ENCODE measurements at places on chromosomes 1 and 21.

DNA sequence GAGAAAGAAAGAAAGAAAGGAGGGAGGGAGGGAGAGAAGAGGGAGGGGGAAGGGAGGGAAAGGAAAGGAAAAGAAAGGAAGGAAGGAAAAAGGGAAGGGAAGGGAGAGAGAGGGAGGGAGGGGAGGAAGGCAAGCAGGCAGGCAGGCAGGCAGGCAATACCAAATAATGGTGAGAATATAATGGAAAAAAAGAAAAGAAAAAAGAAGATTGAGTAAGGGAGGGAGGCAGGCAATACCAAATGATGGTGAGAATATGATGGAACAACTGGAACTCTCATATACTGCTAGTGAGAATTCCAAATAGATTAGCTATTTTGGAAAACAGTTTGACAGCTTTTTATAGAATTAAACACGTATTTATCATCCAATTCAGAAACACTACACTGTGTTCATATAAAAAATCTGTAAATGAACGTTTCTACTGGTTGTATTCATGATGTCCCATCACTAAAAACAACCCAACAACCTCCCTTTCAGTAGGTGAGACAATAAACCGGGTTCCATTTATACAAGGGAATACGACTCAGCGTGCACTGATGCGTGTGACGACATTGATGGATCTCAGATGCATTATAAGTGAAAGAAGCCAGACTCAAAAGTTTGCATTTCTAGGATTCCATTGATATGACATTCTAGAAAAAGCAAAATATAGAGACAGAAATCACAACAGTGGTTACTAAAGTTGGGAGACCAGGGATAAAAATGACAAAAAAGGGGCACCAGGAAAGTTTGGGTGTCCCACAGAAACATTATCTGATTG lies 226.4 kb downstream of the DSCAM start:
- DNase-seq, result no peak

DNA sequence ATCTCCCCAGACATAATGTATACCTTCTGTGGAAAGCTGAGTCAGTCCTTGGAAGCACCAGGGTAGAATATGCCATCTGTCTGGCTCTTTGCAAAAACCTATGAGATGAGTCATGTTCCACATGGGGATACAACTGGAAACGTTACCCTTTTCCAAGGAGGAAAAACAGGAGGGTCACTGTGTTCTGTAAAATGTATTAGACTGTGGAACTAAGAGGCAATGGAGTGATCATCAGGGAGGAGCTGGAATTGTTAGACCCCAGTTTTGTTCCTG lies 16.1 kb upstream of the PSMD4 start:
- DNase-seq, result no peak

- DNase-seq, result no peak
These were observed 66.6 kb upstream of the RHOU start for GRCh38 chr1:228668553-228669241.

DNA sequence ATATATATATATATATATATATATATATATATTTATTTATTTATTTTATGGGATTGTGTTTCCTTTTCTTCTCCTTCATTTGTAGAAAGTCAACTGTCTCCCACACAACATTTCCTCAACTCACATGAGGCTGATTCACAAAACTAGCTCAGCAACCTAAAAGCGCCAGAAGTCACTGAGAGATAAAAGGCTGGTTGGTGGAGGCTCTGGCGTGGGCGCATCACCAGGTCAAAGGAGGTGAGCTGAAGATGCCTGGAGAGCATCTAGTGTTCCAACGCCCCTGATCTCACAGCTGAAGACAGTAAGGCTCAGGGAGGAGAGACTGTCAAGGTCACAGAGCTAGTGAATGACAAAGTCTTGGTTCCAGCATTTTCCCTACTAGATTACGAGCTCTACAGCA lies 78.0 kb downstream of the HLCS start:
- DNase-seq, result no peak

DNA sequence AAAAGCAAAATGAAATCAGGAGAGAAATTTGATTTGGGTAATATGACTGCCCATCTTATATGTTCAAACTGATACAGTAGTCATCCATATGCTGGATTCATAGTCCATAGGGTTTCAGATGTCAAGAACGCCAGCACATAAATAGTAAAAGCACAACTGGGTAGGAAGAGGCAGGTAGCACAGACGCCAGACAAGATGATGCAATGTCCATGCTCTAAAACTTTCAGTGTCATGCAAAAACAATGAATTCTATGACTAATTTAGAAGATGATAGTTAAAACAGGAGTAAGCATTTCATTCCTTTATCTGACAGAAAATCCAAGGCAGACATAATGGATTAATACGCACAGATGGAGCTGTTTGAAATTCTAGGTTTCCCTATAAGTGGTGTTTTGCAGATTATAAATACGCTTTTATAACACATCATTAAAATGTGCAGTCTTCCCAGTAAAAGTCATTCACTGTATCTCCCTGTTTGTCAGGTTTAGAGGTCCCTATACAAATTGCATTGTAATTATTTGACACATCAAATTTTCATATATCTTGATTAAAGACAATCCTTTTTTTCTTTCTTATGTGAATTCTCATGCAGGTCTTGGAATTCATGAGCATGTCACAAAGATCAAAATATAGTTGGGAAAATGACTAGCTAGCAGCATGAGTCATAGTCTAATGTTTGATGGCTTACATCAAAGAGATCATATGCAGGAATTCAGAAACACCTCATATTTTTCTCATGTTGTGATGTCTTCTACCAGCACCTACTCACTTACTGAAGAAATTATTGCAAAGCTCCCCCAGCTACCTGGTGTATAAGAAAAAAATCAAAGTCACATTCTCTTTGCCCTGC lies 139.9 kb downstream of the DSCAM start:
- DNase-seq, result no peak
